ENCODE measurements at places on chromosomes 6 and 20.

GRCh38 chr20:22473293-22473692, 111.1 kb downstream of the FOXA2 start:
- DNase-seq, result no peak

DNA sequence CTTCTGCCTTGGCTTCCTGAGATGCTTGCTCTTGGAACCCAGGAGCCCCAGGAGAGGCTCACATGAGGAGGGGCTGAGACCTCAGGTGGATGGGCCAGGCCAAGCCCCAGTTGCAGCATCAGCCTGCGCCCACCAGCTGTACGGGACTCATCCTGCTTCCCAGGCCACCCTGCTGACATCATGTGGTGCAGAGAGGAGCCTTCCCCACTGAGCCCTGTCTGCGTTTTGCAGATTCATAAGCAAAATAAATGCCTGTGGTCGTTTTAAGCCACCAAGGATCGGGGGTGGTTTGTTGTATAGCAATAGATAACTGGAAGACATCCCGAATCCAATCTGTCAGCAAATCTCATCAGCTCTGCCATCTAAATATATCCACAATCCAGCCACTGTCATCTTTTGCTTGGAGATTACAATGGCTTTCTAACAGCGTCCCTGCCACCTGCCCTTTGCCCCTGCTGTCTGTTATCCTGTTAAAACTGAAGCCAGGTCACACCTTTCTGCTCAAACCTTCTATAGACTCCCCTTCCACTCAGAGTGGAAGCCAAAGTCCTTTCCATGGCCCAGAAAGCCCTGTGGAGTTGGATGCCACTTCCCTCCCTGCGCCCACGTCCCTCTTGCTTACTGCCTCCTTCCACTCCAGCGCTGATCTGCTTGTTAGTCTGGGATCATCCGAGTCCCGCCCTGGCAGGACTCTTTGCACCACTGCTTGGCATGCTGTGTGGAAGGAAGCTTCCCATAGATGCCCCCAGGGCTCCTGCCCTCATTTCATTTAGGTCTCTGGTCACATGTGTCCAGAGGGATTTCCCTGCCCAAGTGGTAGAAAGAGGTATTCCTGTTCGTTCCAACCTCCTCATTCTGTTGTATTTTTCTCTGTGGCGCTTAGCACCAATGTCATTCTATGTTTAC, 24.0 kb upstream of the MLN start:
- no peak for DNase-seq

DNA sequence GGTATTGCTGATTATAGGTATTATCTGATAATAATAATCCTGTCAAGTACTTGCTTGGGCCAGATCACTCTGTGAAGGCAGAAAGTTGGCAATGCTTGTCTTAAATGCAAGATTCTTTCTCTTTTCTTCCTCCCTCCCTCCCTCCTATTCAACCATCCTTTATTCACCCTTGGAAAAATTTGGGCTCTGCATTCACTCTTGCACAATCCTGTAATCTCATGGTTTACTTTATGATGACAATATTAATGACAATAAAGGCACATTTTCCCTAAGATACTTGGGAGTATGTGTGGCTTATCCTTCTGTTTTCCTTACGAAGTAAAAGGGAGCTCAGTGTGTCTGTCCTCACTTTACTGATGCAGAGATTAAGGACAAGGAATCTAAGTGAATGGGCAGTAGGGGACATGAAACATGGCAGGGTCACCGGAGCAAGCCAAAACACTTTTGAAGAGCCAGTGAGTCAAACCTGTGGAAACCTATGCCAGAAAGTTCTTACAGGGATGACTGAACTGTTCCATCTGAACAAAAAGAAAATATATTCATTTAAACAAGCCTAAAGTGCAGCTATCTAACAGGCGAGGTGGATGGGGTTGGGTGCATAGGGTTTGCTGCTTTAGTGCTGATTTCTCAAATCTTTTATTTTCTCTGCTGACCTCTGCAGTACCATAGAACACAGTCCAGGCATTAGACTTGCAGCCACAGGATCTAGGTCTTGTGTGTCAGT, 14.6 kb upstream of the RIPOR2 start:
- DNase-seq, result no peak

DNA sequence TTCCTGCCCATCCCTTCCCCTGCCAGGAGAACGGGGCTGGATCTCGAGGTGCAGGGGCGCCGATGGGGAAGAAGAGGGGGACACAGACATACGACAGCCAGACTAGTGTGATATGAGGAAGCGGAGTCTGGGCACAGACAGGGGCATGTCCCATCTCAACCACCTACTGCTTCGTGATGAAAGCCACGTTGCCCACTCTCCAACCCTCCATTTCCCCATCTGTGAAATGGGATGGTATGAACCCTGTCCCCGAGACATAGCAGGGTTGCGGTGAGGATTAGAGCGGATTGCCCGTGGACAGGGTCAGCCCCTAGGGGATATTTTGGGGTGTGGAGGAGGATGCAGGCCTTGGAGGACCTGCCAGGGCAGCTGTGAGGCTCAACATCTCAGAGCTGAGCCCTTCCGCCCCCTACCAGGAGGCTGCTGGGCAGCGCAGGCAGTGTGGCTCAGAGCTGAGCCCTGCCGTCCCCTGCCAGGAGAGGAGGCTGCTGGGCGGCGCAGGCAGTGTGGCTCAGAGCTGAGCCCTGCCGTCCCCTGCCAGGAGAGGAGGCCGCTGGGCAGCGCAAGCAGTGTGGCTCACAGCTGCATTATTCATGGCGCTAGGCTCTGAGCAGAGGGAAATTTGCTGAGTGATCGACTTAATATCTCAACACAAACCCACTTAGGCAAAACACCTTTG, 71.7 kb downstream of the GRM4 start:
- DNase-seq, result no peak

DNA sequence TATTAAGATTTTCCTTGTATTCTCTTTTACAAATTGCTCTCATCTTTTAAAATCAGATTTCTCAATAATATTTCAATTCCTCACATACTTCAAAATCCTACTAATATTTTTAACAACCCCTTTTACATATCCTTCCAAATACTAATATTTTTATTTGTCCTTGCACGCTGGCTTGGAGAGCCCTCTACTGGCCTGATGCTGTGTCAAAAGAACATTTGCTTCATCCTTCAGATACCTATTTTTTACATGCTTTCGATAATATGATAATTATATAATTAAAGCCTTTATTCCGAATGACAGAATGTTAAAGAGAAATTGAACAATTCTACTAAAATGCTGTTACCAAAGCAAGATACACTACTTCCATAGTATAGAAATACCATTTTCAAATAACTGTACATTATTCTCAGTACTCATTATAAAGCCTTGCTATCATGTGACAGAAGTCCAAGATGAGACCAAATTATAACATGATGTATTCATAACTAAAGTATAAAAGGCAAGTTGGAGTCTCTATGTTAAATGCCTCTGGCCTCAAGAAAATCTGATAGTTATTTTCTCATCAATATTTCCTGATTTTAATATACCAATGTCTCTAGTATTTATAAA, 39.0 kb upstream of the PLN start:
- no peak for DNase-seq

GRCh38 chr20:10467681-10468339, 32.7 kb downstream of the SLX4IP start:
- no peak for DNase-seq

- DNase-seq, result no peak
Observed at GRCh38 chr6:90382760-90383159, 86.1 kb upstream of the BACH2 start.

- DNase-seq, result no peak
Observed at GRCh38 chr6:126143761-126144251, 157.5 kb downstream of the TRMT11 start.

- DNase-seq, result no peak
Observed at GRCh38 chr20:8208226-8208625, 76.2 kb downstream of the PLCB1 start.

DNA sequence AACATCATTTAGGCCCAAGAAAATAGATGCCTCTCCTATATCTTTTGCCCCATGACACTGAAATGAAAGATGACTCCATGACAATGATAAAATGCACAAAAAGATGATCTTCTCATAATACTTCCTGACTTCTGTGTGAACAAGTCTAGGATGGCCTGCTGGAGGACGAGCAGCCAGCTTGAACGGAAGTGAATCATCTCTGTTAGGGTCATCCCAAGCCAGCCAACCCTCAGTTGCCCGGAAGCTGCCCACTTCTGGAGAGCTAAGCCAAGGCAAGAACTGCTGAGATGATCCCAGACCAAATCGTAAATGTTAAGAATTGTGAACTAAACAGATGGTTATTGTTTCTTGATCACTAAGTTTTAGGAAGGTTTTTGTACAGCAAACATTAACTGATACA, 249.7 kb upstream of the HS3ST5 start:
- no peak for DNase-seq

- DNase-seq, result no peak
Observed at GRCh38 chr6:42017021-42017643, 33.2 kb upstream of the TAF8 start.

DNA sequence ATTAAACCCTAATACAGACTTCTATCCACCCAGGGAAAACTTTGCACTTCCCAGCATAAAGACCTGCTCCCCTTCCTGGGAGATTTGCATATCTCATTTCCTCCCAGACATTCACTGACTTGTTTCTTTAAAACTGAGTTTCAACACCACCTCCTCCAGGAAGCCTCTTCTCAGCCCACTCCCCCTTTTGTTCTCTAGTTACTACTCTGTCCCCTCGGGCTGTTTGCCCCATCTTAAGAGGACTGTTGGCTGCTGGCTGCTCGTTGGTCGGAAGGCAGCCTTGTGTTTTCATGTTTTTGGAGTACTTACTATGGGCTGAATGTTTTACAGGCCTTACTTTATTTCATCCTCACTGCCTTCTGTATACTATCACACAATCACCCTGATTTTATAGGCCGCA, 6.6 kb downstream of the ARHGAP40 start:
- no peak for DNase-seq

Data from DMS 273 treated with DMSO at 0.1 percent for 48 hours (cell line).